ENCODE measurements at places on chromosomes 5 and 9.

DNA sequence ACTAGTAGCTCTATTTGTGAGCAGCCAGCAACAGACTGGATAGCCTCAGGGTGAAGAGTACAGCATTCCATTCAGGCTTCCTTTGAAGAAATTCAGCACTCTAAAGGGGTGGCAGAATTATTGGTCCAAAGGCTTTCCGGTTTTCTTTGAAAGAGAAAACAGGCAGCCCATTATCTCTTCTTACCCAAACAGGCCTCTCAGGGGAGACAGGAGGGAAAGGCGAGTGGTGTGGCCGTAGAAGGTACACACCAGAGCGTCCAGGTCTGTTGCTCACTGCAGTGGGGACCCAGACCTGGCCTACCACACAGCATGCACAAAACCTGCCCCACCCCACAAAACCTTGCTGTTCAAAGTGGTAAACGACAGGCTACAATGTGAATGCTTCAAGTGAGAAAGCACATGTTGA lies 83.3 kb downstream of the ZNF608 start:
- DNase-seq = no peak

DNA sequence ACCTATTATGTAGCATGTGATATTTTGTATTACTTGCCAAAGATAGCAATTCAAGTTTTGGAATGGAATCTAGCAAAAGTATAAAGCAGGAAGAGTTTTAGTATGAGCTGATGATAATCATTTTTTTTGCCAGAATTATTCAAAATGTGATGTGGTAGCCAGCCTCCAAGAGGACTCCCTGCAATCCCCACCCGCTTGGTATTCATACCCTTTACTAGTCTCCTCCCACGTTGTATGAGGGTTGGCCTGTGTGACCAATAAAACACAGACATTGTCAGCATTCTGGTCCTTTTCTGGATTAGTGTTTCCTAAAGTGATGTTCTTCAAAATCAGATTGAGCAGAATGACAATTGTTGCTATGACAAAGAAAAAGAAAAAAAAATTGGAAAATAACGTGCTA lies 63.8 kb downstream of the TARS1 start:
- DNase-seq = no peak

DNA sequence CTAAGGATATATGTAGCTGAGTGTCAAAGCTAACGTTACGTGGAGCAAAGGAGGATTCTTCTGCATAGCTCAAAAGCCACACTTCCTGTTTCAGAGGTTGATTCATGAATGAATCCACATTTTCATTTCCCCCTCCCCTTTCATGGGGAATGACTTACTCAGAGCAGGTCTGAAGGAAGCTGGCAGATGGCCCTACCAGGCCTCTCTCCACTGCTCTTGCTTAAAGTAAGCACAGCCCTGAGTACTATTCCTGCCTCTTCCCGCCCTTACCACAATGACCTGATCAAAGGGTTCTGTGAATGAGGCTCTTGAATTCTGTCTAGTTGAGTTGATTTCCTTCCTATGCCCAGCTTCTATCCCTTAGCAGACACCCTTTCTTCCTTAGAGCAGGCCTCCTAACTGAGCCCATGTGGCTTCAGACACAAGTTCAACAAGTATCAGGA lies 6.3 kb downstream of the IGIP start:
- DNase-seq = no peak

DNA sequence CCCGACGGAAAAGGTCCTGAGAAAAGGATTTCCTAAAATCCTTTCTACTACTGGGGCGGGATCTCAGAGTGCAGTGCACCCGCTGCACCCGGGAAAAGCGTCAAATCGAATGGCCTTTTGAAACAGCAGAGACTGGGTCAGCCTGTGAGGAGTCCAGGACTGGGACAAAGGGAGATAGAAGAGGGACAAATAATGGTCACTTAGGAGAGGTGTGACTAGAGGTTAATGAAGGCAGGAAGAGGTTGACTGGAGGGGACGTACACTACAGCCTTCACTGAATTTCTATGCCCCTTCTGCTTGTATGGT lies 1.5 kb downstream of the PLPPR1 start:
- no peak for DNase-seq

DNA sequence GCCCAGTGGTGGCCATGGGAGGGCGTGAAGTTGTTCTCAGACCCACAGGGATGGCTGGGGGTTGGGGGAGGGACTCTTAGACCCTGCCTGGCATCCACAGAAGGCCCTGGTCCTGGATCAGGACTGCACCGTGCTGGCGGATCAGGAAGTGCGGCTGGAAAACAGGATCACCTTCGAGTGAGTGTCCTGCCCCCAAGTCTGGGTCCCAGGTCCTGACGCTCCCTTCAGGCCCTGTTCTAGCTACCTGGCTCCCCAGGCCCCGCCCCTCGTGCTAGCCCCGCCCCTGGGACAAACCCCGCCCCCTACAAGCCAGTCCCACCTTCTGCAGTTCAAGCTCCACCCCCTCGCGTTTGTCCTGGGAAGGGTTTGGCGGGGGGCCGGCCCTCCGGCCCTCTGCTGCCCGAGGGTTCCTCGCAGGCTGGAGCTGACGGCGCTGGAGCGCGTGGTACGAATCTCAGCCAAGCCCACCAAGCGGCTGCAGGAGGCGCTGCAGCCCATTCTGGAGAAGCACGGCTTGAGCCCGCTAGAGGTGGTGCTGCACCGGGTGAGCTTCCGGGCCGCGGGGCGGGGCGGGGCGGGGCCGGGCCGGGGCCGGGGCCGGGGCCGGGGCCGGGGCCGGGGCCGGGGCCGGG lies 12.9 kb downstream of the RGS14 start:
- peak; percentile 23 for DNase-seq

DNA sequence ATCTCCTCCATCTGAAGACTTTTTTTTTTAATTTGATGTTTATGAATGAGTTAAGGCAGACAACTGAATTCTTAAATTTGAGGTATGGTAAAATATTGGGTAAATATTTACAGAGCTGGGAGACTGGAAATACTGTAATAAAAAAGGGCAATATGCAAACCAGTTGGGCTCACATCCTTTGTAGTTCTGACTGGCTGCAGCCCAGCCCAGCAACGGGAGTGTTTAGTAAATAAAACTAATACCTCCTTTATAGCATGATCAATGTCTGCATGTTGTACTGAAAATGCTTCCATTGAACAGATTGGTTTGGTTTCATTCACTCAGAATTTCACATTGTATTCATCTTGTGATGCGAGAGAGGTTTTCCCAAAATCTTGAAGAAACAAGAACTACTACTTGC lies 365.0 kb downstream of the DMRT2 start:
- no peak for DNase-seq

GRCh38 chr5:72293495-72294055 lies 26.5 kb downstream of the MRPS27 start:
- no peak for DNase-seq

DNA sequence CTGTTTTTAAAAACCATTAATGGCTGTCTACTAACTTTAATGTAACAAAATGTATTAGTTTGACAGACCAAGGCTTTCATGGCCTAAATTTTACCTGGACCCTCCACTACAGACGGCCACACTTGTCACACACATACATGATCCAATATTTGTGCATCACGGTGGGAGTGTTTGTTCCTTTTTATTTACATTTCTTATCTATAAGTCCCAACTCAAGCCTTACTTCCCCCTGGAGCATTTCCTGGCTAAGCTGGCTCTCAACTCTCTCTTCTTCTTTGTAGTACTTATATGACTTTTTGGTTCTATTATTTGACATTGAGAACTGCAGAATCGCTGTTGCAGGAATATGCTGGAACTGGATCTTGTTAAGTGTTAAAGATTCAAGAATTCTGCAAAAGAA lies 534.4 kb downstream of the RAB3C start:
- no peak for DNase-seq

DNA sequence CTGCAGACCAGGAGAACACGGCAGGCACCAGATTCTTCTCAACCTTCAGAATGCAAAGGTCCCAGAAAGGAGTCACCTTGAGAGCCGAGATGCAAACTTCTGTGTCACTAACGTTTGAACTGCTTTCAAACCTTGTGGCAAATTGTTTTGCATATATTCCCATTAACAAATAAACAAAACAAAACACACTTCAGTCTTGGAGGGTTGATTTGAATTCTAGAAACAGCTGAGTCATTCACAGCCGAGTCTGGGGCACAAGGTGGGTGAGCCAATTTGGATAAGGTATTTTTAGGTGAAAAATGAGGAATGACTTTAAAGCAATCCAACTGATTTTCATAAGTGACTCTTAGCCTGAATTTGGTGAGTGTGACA lies 38.8 kb upstream of the ANKRD33B start:
- DNase-seq = no peak

DNA sequence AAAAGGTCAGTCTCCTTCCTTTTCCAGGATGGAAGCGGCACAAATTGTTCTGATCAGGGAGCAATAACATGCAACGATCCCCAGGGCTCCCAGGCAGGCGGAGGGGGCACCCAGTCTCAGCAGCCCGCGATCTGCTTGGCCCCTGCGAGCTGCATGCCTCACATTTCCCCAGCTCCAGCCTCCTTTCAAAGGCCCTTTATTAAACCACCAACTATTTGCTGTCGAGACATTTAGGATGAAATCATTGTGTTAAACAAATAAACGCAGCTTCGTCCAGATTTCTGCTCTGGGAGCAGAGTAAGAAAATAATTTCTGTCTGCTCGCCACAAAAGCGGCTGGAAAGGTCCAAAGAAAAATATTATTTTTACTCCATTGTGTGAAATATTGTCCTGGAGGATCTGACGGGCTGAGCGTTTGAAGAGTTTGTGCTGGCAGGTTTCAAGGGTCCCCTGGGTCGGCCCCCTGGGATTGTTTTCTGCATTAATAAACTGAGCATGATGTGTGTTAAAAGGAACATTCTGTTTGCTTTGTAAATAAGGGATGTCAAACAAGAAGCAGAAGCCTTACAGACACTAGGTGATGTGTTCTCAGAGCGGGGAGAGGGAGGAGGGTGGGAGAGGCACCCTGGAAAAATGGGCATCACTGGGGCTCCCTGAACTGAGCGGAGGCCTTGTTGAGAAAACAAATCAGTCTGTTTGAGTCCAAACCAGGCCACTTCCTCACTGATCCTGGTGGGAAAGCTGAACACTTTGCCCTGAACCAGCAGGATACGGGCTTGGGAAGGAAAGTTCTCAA lies 110.1 kb downstream of the FOXD1 start:
- no peak for DNase-seq

GRCh38 chr5:175547842-175548241 lies 69.5 kb downstream of the SFXN1 start:
- DNase-seq = no peak

- DNase-seq = no peak
Observed at GRCh38 chr9:113528088-113528487, 64.6 kb downstream of the RGS3 start.

- DNase-seq = no peak
Observed at GRCh38 chr5:168308976-168309598, 17.6 kb downstream of the WWC1 start.

DNA sequence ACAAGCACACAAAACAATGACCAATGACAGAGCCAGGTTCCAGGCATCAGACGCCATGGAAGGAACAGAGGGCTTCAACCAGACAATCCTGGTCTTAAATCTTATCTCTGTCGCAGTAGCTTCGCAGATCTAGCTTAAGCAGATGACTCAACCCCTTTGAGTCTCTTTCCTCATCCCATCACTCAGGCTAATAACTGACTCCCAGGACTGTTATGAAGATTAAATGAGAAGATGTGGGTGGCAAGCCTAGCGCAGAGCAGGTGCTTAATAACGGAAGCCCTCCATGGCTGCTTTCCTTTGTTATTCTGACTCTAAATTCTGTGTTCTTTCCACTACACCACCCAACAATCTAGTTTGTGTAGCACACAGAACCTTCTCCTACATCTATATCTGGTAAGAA lies 110.9 kb downstream of the SLC24A2 start:
- no peak for DNase-seq

DNA sequence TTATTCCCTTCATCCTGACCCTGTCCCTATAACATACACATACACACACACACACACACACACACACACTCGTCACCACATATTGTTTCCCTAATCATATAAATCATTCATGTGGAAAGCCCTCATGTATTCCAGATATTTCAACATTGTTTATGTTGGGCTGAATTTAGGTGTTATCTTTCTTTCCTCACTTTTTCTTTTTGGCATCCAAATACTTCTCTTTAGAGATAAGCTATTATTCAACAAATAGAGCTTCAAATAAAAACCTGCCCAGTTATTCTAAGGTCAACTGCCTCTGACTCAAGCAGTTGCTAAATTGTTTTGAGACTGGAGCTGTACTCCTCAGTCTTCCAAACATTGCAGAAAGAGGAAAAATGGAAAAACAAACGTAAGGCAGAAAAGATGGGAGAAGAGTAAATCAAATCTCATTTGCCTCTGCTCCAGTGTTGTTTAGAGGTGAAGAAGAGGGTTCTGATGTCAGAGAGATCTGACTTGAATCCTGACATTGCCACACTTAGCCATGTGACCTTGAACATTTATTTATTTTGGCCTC lies 215.7 kb downstream of the GAS1 start:
- DNase-seq = no peak

GRCh38 chr5:41763081-41763480 lies 107.1 kb downstream of the OXCT1 start:
- no peak for DNase-seq

DNA sequence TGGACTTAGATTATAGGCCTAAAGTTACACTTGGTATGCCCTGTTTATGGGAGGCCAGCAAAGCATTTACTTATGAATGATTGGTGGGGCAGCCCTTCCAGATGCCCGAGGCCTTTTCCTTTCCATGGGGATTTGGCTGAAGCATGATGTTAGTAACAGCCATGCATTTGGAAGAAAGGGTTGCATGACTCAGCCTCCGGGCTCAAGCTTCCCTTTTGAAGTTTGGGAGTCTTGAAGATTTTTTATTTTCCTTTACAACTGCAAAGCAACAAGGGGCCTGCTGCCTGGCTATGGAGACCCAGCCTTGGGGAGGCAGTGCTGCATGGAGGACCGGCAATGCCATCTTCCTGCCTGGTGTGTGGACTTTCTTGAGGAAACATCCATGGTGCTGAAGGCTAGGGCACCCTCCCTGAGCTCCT lies 244.7 kb downstream of the ICE1 start:
- no peak for DNase-seq

GRCh38 chr5:127176769-127177168 lies 103.5 kb upstream of the C5orf63 start:
- DNase-seq = no peak

GRCh38 chr9:124110307-124110915 lies 98.8 kb downstream of the LHX2 start:
- no peak for DNase-seq

- no peak for DNase-seq
Observed at GRCh38 chr5:25419684-25420083, 774.9 kb upstream of the CDH10 start.

DNA sequence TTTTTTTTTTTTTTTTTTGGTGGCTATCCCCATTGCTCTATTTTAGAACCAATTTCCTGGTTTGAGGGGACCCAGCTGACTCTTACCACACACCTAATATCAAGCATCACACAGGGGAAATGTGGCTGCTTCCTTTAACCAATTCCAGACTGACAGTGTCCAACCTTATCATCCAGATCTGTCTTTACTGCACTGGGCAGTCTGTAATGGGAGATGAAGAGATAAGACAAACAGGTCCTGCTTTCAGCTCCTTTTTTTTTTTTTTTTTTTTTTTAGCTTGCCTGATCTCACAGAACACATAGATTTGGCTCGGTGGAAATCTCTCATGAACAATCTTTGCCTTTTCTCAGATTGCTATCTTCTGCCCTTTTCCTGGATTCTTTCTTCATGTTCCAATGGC lies 198.8 kb upstream of the TYRP1 start:
- no peak for DNase-seq
